Erythroblast (primary cell): ENCODE measurements at places on chromosomes 6 and 20.

DNA sequence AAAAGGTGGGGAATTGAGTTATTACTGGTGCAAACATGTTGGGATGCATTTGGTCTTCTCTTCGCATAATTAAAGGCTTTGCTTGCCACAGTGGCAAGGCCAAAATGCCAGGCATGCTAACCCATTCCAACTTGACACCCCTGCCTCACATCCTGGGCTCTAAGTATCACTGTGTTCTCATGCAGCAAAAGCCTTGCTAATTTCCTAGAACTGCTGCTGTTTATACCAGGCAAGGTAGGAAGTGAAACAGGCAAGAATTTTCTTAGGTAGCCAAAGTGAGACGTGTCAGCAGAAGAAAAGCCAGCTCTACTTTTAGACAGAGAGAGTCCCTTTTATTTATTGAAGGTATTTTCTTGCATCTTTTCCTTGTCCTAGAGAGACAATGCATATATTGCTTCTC is 41.2 kb downstream of the LYRM2 start:
- no peak for DNase-seq

DNA sequence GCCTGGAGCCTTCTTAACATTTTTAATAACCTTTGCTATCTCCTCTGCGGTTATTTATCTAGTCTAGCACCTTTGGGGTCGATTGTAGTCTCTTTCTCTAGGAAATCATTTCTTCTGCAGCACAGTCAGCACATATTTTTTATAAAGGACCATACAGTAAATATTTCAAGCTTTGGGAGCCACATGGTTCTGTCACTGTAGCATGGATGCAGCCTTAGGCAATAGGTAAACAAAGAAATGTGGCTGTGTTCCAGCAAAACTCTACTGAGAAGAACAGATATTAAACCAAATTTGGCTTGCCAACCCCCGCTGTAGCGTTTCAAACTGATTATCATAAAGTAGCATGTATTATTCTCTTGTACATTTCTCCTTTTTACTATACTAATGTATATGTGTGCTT is 95.7 kb downstream of the SLC23A2 start:
- DNase-seq, result no peak

DNA sequence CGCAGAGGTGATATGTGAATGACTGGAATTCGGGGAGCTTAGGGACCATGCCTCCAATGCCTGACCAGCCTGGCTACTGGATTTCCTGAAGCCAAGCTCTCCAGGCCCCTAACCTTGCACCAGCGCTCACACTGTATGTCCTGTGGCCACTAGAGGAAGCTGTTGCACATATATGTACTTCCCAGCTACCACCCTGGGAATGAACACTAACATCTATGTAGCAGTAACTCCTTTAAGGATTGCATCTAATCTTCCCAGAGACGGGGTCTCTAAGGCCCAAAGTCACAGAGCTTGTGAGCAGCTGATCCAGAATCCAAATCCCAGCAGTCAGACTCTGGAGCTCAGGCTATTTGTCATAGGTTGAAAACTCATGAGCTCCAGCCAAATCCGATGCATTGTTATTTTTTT is 20.4 kb upstream of the BPIFB1 start:
- DNase-seq, result peak; percentile 17

- DNase-seq, result no peak
Observed at GRCh38 chr6:151692216-151692615, 115.3 kb upstream of the ESR1 start.

GRCh38 chr6:104642871-104643270 is 216.8 kb downstream of the HACE1 start:
- DNase-seq, result no peak

DNA sequence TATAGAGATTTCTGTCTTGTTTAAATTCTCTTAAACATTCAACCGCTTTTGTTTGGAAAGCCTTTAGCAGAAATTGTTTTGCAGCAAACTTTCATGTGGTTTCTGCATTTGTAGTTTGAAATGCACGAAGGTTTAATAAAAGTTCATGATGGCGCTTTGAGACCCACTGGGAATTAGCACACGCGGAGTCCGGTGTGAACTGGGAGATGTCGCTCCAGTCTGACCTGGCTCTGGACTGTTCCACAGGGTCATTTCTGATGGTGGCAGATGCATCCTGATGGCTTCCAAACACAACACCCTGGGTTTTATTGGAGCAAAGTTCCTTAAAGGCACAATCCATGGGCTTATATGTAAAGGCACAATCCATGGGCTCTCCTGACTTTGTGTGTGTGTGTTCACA is 78.1 kb upstream of the MTHFD1L start:
- DNase-seq, result no peak

- no peak for DNase-seq
Observed at GRCh38 chr6:48222241-48222640, 111.2 kb upstream of the PTCHD4 start.

DNA sequence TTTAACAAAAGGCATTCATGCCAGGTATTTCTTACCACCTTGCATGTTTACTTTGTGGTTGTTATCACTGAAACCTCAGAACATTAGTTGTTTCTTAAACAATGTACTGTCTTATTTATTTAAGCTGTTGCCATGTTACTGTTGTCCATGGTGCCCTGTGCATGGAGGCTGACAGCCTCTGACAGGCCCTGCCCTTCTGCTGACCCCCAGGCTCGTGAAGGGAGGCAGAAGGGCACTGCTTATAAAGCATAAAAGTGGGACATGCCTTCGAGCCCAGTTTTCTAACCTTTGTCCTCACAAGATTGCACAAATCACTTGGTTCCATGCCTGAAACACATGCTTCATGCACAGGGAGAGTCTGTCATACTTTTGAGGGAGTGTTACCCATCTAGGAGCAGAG is 46.7 kb upstream of the CLIC5 start:
- DNase-seq, result no peak

GRCh38 chr6:131398176-131398575 is 174.8 kb upstream of the ARG1 start:
- DNase-seq, result no peak

DNA sequence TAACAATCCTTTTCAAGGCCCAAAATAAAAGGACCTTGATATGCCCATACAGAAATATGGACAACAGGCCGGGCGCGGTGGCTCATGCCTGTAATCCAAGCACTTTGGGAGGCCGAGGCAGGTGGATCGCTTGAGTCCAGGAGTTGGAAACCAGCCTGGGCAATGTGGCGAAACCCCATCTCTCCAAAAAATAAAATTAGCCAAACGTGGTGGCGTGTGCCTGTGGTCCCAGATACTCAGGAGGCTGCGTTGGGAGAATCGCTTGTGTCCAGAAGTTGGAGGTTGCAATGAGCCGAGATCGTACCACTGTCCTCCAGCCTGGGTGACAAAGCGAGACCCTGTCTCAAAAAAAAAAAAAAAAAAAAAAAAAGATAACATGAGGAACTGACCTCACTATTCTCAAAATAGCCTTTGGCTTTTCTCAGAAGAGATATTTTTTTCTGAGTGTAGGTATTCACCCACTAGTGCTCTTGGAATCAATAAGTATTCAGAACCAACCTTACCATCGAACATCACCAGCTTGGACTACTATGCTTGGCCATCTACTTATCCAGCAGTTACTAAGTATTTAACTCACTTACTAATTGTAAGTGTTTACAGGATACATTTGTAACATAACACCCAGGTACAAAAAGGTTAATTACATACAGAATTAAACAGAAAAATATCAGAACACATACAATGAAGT is 99.2 kb downstream of the OR2B2 start:
- peak; percentile 71 for DNase-seq

DNA sequence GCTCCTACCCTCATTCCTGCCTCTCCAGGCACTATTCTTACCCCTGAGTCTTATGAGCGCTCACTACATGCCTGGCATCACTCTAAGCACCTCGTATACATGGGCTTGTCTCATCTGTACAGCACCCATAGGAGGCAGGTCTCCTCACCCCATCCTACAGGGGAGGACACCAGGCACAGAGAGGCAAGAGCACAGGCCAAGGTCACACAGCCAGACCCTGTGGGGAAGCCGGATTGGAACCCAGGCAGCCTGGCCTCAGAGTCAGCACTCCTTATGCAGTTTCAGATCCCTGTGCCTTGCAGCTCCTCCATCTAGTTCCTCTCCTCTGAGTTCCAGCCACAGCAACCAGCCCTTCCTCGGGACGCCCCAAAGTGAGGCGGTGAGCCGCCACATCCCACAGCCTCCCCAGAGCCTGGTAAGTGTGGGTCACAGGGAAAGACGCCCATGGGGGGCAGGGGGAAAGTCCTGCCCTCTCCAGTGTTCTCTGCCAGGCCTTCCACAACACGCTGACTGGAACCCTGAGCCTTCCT is 103.3 kb downstream of the NFATC2 start:
- no peak for DNase-seq

DNA sequence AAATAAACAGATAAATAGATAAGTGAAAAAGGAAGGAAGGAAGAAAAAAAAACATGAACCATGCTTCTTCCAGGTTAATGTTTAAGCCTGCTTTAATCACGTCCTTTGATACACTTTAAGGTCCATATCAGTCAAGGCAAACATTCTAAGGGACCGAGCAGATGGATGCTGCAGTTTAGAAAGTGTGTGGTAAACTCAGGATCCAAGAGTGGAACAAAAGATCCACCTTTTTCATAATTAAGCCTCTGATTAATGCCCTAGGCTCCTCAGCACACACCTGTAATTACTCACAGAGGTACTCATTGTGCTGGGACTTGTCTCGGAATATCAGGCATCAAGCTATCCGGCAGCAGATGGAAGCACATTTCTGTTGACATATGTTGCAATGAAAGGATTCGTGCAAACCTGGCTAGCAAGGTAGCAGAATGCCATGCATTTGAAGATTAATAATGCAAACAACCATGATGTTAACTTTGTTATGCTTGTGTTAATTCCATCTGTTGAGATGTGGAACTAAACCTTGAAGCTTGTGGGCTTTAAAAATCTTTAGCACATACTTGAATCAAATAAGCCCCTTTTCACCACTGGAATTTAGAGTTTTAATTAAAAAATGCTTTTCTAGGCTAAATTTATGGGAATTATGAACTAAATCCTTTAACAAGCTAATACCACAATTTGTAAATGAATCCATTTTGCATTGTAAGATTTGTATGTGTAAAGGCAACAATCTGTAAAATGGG is 163.7 kb downstream of the RALGAPA2 start:
- DNase-seq, result no peak

DNA sequence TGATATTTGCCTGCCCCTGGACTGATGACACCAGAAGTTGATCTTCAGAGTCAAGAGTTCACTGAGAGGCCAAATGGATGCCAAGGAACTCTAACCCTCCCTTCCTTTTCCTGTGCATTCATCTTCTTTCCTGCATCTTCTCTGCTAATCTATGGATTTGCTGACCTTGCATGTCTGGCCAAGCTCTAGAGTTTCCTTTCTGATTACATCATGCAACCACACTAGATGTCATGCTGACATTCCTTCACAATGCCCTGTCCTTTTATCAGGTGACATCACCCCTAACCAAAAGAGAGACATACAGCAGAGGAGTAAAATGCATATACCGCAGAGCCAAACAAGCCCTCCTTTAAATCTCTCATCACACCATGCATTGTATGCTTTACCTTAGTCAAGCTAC is 487.6 kb downstream of the TFAP2A start:
- DNase-seq, result no peak

DNA sequence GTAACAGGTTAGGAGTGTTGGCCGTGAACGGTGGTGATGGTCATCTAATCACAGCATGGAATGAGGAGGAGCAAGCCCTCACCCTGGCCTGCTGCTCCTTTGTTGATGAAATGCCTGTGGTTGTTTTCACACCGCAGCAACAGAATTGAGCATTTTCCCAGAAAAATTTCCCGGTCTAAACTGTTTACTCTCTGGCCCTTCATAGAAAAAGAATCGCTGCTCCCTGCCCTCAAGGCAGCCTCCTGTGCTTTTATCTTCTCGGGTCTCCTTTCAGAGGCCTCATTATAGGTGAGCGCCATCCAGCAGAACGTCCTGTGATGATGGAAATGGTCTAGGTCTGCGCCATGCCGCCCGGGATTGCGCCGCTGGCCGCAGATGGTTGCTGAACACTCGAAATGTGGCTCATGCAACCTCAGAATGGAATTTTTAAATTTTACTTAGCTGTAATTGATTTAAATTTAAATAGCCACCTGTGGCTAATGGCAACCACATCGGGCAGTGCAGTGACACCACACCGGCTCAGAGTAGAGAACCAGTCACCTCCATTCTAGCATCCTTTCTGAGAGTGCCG is 30.2 kb downstream of the PHACTR3 start:
- DNase-seq, result no peak
